ENCODE measurements at places on chromosomes 3 and 15. TPM values are rescaled to one million over a fixed set of nuclear protein-coding genes. Genes with fewer than 3 reads are reported as not detected.

DNA sequence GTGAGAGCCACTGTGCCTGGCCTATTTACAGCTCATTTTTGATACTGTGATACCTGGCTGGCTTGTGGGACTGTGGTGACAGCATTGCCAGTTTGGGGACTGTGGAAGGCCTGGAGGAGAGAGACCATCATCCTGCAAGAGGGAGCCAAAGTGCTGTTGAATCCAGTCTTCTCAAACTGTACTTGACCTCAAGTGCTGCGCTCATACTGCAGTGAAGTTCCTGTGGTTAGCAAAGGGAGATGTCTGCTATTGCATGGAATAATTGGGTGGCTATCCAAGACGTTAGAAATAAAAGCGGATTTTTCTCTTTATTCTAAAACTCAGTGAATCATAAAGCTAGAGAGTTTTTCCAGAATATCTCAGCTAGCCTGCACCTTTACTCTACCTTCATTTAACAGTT lies 83.4 kb downstream of the CCK start:
- DNase-seq = no peak

DNA sequence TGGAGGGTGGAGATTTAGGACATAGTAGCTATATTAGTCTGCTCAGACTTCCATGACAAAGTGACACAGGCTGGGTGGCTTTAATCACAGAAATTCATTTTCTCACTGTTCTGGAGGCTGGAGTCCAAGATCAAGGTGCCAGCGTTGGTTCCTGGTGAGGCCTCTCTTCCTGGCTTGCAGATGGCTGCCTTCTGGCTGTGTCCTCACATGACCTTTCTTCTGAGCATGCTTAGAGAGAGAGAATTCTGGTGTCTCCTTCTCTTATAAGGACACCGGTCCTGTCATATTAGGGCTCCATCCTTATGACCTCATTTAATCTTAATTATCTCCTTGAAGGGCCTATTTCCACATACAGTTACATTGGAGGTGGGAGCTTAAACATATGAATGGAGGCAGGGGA lies 14.9 kb upstream of the SHC4 start:
- DNase-seq = no peak

DNA sequence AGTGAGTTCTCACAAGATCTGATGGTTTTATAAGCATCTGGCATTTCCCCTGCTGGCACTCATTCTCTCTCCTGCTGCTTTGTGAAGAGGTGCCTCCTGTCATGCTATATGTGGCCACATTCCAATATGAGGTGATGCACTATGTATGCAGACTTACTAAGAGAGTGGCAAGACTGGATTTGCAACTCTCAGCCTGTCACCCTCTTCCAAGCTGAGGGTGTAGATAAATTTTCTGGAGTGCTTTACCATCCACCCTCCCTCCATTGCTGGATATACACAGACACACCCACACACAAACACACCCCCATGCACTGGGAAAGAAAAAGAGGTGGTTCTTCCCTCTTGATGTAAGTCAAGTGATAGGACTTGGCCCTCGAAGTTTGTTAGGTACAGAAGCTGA lies 30.2 kb upstream of the CHMP2B start:
- DNase-seq = no peak

- no peak for DNase-seq
Measured at GRCh38 chr3:109869586-109869985, 532.2 kb upstream of the DPPA4 start.

DNA sequence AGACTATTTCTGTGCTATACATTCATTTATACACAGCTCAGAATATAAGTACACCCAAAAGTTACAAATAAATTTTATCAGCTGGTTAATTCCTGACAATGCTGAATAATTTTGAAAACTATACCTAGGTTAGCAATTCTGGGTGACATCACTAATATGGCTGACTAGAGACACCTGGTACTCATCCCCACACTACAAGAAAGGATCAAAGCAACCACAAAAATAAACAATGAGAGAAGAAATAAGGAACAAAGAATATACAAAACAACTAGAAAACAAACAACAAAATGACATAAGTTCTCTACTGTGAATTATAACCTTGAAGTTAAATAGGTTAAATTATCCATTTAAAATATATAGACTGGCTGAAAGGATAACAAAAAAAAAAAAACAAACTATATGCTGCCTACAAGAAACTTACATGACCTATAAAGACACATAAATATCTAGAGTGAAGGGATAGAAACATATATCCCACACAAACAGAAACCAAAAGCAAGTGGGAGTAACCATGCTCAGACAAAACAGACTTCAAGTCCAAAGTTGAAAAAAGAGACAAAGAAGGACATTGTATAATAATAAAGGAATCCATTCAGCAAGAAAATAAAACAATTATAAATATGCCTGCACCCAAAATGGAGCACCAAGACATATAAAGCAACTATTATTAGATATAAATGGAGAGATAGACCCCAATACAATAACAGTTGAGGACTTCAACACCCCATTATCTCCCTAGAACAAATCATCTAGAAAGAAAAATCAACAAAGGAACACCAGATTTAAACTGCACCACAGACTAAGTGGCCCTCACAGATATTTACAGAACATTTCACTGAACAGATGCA lies 57.8 kb downstream of the IMPG2 start:
- no peak for DNase-seq

DNA sequence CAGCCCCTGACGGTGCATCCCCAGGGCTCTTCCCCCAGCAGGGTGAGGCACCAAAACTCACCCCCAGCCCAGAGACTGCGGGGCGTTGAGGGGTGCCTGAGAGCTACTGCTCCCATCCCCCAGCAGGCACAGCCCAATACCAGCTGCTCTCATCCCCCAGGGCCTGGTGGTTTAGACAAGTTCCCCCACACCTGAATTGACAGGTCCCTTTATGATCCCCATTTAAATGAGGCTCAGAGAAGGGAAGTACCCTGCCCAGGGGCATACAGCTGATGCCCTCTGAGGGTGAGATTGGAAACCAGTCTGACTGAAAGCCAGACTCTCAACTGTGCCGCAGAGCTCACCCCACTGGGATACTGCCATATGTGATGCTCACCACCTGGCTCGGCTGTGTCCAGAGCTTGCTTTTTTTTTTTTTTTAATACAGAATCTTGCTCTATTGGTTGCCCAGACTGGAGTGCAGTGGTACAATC lies 20.1 kb downstream of the DUSP7 start:
- DNase-seq = no peak

DNA sequence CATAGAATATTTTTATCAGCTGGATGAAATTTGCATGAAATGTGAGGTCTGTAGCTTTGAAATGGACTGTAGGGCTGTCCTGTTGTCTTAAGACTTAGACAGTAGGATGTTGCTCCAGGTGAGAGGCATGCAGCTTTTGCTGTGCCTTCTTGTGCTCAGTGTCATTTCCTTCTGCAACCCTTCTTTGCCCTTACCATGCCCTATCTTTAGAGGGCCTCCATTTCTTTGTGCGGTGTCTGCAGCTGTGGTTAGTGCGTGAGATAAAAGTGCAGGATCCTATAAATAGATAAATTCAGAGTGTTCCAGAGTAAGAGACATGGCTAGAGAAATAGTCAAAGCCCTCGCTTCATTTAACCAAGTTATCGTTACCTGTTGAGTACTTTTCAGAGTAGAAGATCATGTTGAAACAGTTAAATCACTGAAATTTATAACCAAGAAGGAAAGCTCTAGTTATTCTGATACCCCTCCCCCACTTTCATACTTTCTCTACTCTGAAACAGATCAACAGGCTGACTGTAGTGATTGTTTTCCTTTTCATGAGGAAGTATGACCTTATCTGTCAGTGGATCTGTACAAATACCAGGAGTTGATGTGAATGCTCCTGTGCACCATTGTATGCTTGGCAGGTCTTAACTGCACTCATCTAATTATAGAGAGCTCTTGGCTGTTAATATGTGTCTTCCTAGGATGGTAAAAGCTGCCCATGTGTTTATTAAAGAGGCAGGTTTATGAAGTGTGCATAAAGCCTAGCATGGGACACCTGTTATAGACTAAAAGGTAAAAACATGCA lies 18.2 kb downstream of the EIF3J start:
- DNase-seq = no peak

- no peak for DNase-seq
Measured at GRCh38 chr15:57505949-57506391, 85.7 kb upstream of the MYZAP start.

GRCh38 chr3:119559441-119559963 lies at the start of gene CD80:
Gene CD80, minus strand, starts transcription at chr3:119559614. Its CDS starts 1,886 bp downstream, at chr3:119557728.
- DNase-seq = peak; percentile 31

- DNase-seq = no peak
Measured at GRCh38 chr3:40116478-40117177, 192.9 kb upstream of the EIF1B start.

DNA sequence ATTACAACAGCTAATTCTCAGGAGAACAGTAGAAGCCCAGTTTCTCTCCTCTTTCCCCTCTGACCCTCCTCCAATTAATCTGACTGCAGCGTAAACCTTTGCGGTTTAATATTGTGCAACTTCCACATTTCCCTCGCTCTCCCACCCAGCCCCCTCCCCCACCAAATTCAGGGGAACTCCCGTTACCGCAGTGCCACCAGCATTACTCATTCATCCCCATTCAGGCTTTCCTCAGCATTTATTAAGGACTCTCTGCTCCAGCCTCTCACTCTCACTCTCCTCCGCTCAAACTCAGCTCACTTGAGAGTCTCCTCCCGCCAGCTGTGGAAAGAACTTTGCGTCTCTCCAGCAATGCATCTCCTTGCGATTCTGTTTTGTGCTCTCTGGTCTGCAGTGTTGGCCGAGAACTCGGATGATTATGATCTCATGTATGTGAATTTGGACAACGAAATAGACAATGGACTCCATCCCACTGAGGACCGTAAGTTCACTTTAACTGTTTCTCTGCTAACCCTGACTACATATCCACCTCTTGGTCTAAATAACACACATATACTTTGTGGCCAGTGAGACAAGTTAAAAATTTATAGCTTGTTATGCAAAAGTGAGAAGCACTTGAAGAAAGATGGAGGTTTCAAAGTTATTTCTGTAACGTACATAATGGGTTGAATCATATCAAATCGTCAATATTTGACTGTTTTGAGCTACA lies at the start of gene PTX3:
PTX3 (plus strand) TSS at position 268 of the 709 bp plus-strand sequence; CDS start at position 352, 84 bp downstream.
- DNase-seq = no peak

GRCh38 chr3:34132069-34132692 lies 333.8 kb downstream of the PDCD6IP start:
- no peak for DNase-seq

GRCh38 chr3:9349321-9350117 lies 13.3 kb upstream of the THUMPD3 start:
- DNase-seq = peak; percentile 90

DNA sequence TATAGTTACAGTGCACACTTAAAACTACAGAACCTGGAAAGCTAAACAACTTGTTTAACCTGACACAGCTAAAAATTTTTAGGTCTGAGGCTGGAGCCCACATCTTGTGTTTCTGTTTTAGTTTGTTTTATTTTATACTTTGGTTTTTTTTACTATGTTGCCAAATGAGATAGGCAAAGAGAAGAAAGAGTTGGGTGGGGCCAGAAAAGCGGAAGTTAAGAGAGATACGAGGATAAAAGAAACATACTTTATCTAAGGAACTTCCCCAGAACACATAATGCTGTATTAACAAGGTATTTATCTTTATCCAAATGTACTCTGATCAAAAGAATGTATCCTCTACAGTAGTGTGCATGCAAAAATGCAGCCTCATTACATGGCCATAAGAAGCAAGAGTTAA lies 1145.7 kb downstream of the EPHA3 start:
- no peak for DNase-seq

GRCh38 chr3:122890077-122890719 lies 95.3 kb downstream of the SLC49A4 start:
- no peak for DNase-seq

DNA sequence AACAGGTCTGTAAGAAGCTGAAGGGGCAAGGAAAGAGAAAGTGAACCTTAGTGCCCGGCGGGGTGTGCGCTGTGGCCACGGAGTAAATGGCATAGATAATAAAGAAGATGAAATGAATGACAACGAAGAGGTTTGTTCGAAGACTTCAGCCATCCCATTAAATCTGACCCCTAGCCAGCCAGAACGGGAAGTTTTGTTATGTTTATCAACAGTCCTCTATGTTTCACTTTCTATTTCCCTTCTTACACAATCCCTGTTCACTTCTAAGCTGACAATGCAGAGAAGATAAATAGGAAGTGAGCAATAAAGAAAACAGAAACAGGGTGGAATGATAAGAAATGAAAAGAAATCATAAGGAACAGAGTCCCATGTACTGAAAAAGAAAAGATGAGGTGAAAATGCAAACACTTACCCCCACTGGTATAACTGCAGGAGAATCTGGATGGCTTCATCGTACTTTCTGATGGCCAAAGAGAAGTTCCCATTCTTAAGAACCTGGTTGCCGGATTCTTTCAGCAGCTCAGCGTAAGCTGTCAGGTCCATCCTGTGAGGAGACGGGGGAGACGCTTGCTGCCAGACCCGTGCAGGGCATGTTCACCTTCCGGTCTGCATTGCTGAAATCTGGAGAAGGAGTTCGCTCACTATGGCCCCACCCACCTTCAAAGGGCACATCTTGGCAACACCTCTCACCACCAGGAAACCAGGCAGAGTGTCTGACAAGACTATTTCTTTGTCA lies 36.8 kb downstream of the TRANK1 start:
- DNase-seq = no peak

DNA sequence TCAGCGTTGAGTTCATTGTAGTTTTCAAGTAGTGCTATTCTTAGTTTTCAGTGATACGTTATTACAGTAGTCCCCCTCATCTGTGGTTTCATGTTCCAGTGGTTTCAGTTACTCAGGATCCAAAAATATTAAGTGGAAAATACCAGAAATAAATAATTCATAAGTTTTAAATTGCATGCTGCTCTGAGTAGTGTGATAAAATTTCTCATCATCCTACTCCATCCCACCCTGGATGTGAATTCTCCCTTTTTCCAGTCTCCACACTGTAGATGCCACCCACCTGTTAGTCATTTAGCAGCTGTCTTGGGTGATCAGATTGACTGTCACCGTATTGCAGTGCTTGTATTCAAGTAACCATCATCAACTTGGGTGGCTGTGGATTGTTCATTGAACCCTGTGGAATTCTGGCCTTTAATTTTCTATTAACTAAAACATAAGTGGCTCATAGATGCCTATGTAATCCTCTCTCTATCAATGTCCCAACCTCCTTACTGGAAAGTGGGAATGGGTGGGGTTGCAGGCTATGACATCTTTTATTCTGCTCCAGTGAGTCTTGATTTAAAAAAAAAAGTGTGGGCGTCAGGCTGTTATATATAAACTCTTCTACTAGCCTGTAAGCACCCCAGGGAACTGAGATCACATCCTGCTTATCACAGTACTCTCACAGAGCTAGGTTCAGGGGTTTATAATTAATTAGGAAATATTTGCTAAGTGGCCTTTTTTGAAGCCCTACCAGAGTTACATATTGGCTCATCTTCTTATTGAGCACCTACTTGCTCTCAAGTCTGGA lies 97.5 kb downstream of the CFAP20DC start:
- DNase-seq = peak; percentile 90

GRCh38 chr15:42405863-42406482 lies 46.7 kb downstream of the CAPN3 start:
- DNase-seq = no peak

- DNase-seq = no peak
Measured at GRCh38 chr3:71061581-71061980, 521.9 kb downstream of the FOXP1 start.

Gene GNAT1
- total RNA-seq = 0.14 TPM

Gene CCDC39
- not detected for total RNA-seq

Gene PRTG
- total RNA-seq = 50.3 TPM

Gene ZCWPW2
- 0.97 TPM for total RNA-seq

Gene CD200
- not detected for total RNA-seq

Gene ARNT2
- total RNA-seq = 2.2 TPM

Gene CLRN1
- not detected for total RNA-seq

Gene TPRG1
- total RNA-seq = 0.04 TPM

Gene BTLA
- not detected for total RNA-seq

Gene TBCCD1
- total RNA-seq = 19.3 TPM
